ENCODE measurements at places on chromosomes 3 and 15.

- no peak for DNase-seq
Observed at GRCh38 chr3:11847607-11848006, 922 bp upstream of the TAMM41 start.

GRCh38 chr15:76480267-76480666 is 143.7 kb downstream of the ISL2 start:
- DNase-seq: no peak

GRCh38 chr15:47273864-47274263 is 443.4 kb upstream of the SEMA6D start:
- DNase-seq: no peak

DNA sequence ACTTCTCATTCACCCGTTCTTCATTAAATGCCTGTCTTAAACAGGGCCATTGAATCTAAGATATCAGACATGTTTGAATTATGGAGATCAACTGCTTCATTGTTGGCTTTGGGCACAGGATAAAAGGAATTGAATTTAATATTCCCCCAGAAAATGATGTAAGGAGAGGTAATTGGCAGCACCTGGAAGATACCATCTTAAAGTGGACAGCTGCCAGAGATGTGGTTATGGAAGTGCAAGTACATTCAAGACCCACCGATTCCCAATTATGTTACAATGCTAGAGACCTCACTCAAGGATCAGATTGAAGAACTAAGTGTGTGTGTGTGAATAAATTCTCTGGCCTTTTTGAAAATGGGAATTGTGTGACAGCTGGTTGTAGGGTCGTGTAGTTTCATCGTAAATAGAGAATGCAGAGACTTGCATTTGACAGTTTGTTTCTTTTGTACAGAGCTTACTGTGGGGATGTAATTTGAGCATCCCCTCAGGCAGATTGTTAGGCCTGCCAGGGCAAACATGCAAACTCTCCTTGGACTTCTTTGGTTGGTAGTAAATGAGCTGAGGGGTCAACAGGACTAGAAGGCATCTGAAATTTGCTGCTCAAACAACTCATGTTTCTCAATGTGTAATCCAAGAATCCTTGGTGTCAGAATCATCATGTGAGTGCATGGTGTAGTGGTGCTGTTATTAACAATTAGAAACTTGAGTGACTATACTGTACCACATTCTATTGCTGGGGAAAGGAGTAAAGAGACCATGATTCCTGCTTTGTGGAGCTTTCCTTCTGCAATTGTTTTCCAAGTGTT is 359.2 kb upstream of the THRB start:
- DNase-seq: no peak

- peak; percentile 88 for DNase-seq
Observed at GRCh38 chr3:99925584-99926230, 108.0 kb downstream of the CMSS1 start.

DNA sequence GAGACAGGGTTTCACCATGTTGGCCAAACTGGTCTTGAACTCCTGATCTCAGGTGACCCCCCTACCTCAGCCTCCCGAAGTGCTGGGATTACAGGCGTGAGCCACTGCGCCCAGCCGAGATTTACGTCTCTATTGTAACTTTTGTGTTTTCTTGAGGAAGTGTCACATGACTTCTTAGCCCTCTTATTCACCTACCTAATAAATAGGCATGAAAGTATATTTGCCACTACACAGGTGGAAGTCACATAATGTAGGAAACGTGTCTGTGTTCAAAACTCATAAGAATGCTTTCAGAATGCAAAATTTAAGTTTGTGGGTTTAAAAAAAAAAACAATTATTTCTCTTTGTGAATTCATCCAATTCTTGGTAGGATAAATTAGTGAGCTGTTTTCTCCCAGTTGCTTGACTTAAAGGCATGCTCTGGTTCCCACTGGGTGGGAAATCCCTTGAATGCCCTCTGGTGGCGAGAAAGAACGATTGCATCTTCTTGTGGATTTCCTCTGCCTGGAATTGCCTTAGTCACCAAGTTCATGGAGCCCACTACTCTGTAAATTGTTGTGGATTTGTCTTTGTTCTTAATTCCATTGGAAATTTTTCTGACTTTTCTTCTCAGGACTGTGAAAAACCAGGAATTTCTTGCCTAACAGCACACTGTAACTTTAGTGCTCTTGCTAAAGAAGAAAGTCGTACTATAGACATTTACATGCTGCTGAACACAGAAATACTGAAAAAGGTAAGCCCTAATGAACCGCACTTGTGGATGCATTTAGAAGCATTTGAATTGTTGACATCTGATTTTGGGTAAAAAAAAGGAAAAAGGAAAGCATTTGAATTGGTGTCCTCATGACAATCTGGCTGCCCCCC is 82.2 kb upstream of the CTDSPL start:
- DNase-seq: peak; percentile 76

DNA sequence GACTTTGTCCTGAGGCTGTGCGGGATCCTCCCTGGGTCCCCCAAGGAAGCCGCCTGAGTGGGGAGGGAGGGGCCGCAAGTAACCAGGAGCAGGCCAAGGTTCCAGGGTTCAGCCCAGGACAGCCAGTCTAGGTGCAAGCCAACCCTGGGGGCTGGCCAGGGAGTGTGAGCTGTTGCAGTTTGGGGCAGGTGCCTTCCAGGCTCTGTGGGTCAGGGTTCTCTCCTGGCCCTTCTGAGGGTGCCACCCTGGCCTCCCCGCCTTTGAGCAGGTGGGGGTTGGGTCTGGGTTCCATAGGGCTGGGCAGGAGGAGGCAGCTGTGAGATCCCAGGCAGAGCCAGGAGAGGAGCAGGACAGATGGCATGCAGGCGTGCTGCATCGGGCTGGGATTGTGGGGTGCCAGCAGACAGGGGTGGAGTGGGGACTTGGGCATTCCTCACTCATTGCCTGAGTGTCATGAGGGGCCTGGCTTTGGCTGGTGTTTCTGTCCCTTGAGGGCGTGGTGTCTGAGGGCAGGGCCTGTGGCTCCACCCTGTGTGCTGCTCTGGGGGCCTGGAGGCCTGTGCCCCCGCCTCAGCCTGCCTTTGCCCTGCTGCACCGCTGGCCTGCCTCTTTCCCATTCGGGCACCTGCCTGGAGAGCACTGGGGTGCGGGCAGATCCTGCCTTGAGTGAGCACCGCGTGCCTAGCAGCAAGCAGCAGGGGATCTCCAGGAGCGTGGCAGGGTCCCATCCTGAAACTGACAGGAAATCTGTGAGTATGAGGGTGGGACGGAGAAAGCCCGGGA is 18.4 kb downstream of the KLF13 start:
- no peak for DNase-seq

DNA sequence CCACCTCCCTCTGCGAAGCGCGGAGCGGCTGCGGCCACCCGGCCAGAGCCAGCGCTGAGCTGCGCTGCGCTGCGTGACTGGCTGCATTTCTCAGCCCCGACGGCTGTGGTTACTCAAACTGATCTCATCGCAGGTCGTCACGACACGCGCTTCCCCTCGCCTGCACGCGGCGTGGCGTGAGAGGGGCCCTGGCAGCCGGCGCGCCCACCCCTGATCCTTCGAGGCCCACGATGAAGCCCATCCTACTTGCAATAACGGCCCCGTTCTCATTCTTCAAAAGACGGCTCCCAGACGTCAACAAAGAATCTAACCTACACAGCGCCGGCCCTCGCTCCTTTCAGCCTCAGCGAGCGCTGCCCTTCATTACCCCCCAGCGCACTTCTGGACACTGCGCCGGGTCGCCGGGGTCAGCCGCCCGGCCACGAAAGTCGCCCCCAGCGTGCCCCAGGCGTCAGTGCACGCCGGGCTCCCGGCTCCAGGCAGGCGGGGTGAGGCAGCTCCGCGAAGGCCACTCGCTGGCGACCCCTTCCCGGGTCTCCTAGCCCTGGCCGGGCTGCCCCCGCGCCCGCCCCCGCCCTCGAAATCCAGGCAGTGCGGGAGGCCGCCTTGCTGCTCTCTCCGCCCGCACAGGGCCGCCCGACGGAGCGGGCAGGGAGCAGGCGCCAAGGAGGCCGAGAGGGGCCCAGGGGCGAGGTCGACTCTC is 9.9 kb upstream of the LEKR1 start:
- peak; percentile 72 for DNase-seq

GRCh38 chr15:70866982-70867641 is 13.2 kb upstream of the LARP6 start:
- peak; percentile 20 for DNase-seq

- DNase-seq: peak; percentile 61
Observed at GRCh38 chr3:129665024-129665768, 58.7 kb upstream of the PLXND1 start.

DNA sequence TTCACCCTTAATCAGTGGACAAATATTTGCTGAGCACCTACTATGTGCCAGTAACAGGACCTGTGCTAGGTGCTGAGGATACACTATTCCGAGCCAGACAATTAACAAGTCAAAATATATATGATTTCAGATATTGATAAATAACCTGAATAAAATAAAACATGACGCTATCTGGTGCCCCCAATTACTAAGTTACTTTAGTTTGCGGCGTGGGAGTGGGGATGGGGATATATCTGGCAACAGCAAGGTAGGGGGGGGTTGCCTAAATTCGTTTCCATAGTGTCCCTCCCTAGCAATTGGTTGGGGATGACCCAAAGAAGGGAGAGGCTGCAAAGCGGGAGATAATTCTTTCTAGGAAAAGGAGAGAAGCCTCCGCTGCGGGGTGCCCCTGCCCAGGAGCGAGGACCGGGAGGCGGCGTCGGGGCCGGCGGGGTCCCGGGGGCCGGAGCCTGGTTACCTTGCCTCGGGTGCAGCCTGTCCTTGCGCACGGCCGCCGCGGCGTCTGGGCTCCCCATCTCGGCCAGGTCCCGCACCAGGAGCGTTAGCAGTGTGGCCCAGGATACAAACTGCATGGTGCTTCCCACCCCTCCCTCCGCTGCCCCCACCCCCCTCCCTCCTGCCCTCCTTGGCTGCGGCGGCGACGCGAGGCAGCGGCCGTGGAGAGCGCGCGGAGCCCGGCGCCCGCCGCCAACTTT is 567 bp downstream of the ADAMTS9 start:
- DNase-seq: no peak

GRCh38 chr3:134696155-134696554 is 45.3 kb upstream of the KY start:
- DNase-seq: no peak

- no peak for DNase-seq
Observed at GRCh38 chr3:128725547-128726022, 398 bp upstream of the RAB7A start.

- peak; percentile 6 for DNase-seq
Observed at GRCh38 chr3:141191097-141191749, 40.4 kb upstream of the PXYLP1 start.

DNA sequence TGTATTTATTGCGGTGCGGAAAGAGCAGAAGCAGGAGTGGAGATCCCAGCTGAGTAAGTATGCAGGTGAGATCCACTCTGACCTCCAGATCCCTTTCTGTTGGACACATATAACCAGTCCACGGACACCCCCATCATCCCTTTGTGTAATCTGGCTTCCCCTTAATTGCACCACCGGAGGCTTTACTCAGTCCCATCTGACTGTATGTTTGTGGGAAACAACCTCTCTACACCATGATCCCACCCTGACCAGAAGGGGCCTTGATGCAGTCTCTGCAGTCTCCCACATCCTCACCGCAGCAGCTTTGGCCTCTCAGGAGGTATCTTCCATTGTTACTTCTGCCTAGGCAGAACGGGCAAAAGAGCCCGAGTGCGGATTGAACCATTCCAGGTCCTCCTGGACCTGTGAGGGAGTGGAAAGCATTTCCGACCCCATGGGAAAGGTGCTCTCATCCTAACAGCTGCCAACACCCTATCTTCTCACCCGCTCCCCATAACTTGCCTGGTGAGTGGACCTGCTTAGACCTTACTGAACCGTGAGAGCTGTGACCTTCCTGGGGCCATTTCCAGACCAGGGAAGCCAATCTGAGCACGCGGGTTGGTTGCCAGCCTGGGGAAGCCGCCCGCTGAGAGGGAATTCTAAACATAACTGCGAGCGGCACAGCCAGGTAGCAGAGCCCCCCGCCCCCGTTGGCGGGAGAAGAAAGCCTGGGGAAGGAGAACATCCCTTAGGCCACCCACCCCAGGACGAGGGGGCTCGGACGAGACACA is 1.1 kb downstream of the SLCO2A1 start:
- no peak for DNase-seq

- peak; percentile 58 for DNase-seq
Observed at GRCh38 chr3:194587438-194587931, 45.7 kb downstream of the TMEM44 start.

DNA sequence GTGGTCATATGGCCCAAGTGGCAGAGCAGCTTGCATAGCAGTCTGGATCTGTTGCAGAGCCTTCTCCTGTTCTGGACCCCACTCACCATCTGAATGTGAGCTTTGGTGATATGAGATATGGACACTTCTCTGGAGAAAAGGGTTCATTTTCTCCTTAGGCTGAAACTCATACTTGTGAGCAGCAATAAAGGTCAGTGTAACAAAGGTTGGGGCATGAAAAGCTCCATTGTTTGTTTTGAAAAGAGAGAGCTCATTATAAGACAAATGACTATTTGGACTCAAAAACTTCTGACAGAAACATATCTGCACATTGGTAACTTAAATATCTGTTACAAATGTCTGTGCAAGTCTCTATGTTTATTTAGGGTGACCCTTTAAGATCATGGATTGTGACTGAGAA is 517.3 kb downstream of the MFSD1 start:
- no peak for DNase-seq

DNA sequence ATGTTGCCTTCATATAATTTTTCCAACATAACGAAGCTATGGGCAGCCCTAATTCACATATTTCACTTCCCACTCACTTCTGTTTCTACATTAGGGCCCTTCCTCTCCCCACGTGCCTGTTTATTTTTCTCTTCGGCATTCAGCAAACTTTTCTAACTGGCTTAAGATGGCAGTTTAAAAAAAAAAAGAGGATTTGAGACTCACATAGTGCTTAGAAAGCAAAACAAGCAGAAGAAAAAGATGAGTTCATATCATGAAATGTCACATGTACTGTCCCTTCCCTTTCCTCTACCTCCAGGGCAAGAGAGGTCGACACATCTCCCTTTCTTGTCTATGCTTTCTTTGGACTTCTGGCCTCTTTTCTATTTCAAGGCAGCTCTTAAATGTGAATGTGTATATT is 30.6 kb downstream of the SLC49A4 start:
- no peak for DNase-seq

DNA sequence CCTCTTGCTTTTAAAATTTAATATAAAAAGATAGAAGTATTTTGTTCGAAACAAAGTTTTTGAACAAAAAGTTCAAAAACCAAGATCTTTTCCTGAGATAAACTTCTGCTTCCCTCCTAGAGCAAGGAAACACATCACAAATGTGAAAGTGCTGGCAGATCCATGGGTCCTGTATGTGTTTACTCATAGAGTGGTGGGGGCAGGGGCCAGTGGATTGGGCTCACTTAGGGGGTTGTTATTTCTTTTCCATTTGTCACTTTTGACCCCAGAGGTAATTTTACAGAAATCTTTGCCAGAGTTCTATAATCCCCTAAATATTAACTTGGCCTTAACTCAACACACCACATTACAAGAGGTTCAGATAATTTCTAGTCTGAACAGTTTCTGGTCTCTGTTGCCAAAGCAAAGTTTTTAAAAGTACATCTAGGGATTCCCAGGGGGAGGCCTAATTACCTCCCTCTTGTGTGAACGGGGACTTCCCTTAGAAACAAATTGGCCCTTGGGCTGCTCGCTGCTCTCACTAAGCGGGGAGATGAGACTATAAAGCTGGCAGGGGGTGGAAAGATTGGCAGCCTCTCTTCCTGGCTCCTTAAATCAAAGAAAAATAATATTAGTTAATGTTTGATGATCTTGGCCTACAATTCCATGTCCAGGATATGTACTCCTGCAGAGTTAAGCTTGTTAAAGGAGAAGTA is 66.8 kb upstream of the PTX3 start:
- no peak for DNase-seq
